GM23338 (cell line): ENCODE measurements at places on chromosomes 5 and 9.

DNA sequence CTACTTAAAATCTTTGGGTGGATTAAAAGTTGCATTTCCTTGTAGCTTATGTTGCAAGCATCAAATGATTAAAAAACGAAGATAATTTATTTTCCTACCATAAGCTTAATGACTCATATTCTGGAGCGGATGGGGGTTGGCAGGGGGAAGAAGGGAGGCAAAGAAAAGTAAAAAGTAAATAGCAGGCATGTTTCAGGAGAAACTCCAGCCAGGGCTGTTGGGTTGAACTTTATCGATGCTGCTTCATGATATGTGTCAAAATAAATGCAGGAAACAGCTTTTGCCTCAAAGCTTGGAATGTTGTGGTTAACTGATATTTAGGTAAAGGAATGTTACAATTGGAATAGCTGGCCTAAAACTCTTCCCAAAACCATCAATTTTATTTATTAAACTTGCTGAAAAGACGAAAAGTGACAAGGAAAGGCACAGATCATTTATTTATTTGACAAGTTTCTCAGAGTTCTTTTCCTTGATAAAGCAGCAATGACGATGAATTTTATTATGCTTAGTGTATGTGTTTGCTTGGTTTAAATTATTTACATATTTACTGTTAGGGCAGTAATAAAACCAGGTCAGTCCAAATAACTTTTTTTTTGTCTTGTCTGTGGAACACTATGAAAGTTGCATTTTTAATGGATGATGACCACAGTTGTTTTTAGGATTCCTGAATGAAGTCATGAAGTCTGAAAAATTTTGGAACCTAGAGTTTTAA lies 177.9 kb downstream of the PCSK1 start:
- no peak for DNase-seq

DNA sequence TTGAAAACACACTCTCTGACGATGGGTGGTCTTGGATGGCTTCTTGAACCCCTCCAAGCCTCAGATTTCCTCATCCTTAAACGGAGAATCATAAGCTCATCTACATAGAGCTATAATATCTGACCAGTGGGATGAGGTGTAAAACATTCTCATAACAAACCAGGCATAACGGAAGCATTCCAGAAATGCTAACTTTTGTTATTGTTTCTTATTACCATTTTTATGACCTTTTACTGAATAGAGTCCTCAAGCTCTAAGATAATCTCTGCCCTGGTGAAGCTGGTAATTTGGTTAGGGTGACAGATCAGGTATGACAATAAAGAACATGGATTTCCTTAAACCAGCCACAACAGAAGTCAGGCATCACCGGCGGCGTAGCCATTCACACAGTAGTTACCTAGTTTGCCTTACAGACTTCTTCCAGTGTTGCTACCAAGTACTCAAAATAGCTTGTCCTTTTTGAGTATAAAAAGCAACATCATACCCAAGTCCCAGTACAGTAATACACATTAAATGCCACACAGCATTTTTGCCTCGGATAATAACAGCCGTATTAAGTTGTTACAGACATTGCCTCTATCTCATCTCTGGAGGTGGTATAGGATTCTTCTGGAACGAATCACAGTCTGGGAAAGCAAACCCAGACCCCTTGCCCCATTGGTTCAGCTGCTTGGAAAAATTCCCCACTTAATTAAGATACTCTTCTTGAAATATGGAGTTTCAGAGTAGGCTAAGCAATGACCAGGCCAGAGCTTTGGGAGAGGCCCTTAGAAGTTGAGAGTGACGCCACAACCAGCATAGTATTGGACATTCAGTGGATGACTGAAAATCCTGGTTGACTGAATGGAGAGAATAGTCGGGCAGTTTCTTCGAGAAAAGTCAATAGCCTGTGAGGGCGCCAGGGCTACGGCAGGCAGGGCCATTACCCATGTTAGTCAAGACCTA lies 252.5 kb downstream of the SLIT3 start:
- DNase-seq, result no peak

DNA sequence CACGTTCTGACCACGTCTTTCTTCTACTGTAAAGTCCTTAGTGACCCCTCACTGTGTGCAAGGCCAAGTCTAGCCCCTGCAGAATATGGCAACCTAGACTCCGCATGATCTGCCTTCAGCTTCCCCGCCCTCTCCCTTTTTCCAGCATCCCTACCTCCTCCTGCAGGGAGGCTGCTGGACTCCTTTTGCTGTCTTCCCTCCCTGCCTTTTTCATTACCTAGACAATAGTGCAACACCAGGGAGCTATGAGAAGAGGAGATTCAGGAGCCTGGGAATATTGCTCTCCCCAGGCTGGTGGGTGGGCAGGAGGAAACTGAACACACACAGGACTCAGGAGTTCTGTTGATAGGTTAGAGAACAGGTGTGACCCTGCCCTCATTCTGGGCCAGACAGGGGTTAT lies 33.1 kb upstream of the LARP1 start:
- peak; percentile 31 for DNase-seq

DNA sequence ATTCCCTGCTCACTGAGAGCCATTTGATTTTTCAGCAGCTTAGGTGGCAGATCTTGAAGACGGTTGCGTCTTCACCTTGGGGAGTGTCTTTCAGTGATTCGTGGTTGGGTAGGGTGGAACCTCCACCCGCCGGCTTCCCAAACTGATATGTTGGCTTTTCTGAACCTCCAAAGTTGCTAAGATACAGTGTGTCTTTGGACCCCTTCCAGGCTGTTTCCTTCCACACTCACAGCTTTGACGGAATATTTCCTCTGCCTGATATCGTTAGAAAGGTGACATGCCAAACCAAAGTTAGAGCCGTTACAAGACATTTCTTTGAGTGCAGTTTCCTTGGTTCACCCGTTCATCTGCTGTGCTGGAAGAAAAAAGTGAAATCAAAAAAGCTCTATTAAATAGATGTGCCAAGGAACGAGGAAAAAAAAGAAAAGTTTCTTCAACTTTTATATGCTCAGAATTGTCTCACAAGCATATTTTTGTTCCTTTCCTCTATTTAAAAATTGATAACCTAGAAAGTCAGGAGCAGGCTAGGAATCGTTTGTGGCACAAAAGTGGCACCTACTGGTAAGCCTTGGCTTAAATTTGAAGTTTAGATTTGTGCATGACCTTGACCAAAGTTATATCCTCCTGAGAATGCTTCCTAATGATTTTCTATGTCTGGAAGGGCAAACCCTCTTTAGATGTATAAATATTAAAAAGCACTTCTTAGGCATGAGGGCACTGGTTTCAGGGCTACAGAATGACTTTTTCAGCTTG lies 270.7 kb upstream of the WWC1 start:
- no peak for DNase-seq

DNA sequence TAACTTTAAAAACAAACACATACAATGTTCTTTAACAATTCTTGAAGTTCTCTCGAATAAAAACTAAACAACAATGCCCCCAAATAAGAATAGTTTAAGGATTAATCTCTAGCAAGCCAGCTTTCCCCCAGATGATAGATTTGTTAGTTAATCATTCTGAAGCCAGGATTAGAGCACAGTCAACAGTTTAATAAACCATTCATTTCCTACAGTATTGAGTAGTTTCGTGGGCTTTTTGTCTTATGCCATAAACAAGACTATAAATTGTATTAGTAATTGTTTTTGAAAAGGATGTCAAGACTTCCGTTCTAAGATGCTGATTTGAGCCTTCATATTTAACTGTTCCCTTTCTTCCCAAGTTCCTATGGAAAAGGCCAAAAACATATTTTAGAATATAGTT lies 136.6 kb downstream of the PIK3R1 start:
- DNase-seq, result no peak

GRCh38 chr9:5531101-5531882 lies 21.0 kb downstream of the PDCD1LG2 start:
- no peak for DNase-seq
